ENCODE measurements at places on chromosomes 3 and 15.

GRCh38 chr3:141174674-141175073 lies 57.0 kb upstream of the PXYLP1 start:
- no peak for DNase-seq

DNA sequence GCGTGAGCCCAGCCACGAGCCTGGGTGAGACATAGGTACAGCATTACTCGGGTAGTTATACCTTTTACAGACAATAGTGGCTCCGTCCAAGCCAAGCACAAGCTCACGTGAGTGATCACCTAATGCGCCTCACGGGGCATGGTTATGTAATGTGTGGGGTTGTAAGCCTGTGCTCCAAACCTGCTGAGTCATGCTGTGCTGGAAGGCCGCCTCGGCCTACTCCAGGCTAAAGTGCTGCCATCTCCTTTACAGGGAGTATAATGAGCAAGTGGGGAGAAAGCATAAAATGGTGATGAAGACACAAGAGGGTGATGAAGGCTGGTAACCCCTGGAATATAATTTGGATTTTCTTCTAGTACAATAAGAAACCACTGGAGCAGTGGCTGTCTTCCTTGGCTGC lies 175.8 kb upstream of the STT3B start:
- peak; percentile 27 for DNase-seq

DNA sequence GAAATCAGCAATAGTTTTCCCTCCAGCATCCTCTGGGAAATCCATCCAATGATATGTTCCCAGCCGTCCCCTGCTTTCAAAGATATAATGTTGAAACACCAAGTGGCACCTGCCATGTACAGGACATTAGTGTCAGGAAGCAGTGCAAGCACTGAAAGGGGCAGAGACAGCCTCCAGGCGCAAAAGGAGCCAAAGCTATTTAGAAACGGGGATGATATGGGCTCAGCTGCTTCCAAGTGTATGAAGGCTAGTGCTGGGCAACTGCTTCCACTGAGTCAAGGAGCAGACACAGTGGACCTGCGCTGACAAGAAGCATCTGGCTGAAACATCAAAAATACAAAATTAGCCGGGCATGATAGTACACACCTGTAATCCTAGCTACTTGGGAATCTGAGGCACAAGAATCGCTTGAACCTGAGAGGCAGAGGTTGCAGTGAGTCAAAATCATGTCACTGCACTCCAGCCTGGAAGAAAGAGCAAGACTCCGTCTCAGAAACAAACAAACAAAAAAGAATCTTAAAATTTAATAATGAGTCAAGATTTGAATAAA lies 119.7 kb downstream of the AQP9 start:
- no peak for DNase-seq

DNA sequence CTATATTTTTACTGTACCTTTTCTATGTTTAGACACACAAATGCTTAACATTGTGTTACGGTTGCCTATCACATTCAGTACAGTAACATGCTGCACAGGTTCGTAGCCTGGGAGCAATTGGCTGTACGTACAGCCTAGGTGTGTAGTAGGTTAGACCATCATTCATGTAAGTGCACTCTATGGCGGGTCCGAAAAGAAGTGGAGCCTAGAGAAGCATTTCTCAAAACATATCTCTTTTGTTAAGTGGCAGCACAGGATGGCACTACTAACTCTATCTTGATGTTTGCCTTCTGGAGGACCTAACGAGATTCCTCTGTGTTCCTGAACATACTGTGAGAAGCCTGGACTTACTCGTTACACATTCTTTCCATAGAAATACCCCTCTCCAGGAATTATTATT lies 132.3 kb upstream of the ADPGK start:
- DNase-seq, result no peak

- no peak for DNase-seq
Measured at GRCh38 chr3:140250945-140251344, 316.0 kb downstream of the CLSTN2 start.

DNA sequence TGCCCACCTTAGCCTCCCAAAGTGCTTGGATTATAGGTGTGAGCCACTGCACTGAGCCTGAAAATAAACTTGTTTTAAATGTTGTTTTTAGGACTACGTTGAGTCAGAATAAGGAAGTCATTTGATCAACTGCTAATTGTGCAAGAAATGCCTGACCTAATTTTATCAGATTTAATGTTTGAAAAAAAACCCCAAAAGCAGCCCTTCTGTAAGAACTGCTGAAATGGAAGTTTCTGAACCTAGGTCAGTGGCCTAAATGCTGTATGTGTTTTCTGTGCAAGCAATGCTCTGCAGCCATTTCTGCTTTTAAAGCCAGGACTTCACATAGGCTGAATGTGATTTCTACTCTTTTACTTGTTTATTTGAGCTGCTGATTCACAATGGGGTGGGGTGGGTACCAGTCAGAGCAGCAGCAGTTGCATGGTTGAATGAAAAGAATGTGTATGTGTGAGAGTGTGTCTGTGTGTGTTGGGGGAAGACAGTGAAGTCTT lies 6.6 kb downstream of the GPX1 start:
- peak; percentile 84 for DNase-seq

DNA sequence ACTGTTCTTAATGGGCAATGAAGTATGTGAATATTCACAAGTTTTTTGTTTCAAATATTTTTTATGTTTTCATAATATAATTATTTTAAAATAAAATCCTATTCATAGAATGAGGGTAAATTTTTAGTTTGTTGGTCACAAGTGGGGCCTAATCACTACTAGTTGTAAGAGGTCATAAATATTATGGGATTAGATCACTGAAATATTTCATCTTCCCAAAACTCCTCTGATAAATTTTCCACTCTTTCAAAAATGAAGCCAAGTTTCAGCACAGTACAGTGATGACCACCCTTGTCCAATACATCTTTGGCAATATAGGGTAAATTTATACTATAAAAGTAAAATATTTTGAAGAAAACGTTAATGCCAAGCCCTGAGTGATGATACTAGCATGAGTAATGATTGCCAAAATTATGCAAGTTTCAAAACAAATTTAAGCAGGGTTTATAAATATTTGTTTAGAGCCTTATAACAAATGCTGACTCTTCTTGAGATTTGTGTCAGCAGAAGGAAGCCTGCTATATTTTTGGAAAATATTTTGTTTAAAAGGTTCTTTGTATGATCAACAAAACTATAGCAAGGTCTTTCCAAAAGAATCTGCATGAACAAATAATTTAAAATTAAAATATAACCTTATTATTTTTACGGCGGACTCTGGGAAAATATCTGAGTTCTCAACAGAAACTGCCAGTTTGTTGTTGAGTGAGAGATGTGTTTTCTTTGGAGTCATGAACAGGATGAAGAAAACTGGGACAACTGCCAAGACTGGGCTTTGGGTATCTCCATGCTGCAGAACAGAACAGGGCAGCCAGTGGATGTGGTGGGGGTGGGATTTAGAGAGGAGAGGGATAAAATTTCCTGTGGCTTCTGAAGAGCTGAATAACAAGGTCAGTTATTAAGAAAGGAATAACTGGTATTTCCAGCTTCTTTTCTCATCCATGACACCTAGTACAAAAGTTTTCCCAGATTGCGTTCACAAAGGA lies 17.9 kb upstream of the TM4SF1 start:
- DNase-seq, result peak; percentile 83

- no peak for DNase-seq
Measured at GRCh38 chr3:125147491-125147820, 65.1 kb downstream of the SLC12A8 start.

DNA sequence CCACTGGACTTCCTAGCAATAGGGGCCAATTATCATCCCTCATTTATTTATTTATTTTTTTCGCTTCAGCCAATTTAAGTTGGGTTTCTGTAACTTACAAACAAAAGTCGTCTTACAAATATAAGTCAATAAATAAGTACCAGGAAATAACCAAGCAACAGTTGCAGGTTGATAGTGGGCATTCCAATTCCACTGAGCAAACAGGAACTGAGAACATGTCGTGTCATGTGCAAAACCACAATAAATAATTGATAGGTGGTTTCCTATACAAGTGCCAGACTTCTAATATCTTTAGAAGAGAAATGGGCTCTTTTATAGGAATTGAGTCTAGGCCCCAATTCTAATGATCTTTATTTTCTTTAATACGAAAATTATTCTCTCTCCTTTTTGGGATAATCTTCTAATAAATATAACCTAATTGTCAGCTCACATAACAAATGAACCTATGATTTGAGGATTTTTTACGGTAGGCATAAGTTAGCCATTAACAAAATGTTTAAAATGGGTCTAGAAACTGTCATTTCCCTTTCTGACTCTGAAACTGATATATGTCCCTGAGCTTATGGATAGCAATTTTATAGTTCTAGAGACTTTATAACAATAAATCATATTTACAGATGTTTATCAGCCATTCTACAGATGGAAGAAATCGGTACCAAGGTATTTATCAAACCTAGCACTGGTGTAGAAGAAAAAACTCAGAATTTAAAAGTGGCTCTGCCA lies 571.8 kb downstream of the FOXP1 start:
- no peak for DNase-seq

DNA sequence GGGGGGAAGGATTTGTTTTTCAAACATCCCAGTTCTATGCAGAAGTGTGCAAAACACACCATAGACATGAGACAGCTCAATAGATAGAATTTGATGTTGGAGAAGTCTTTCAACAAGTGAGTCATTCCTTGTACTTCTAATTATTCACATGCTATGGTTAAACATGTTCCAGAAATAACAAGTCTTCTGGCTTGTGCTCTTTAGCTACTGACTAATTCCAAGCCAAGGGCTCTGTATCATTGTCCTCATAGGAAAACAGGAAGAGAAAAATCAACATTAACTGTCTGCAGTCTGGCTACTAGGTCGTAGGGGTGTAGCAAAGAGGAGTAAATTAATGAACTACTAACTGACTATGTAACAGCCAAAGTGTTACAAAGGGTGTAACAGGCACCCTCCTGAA lies 25.8 kb downstream of the LDHAL6B start:
- DNase-seq, result peak; percentile 90

DNA sequence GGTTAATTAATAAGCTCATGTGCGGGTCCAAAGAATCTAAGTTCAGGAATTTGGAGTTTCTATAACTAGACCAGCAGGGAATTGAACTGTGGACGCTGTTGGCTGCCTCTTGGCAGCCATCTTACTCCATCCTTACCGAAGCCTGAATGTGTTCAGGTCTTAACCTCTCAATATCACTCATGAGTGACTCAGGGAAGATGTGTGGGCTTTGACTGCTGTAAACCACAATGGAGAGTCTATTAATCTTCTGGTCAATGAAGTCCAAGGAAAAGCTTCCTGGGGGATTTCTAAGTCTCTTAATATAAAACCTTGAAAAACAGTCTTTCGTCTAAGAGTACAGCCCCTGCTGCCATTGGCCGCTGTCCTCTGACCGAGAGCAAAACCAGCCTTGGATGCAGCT lies 46.7 kb upstream of the OXTR start:
- no peak for DNase-seq

- no peak for DNase-seq
Measured at GRCh38 chr3:97189835-97190234, 375.4 kb downstream of the EPHA6 start.

GRCh38 chr3:39189150-39189958 lies 3.0 kb downstream of the XIRP1 start:
- no peak for DNase-seq

DNA sequence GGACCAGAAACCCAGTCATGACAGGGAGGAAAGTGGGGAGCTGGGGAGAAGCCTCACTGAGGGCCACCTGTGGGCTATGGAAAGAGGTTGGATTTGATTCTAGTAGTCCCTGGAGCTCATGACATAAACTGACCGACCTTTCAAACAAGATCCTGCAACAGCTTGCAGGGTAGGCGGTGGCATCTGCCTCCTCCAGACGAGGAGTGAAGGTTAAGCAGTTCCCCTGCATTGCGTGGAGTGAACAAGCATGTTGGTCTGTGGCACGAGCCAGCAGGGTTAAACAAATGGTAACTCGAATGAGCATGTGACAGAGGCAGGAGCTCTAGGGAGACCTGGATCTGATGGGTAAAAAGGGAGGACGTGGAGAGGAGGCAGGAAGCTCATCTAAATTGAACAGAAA lies 12.7 kb downstream of the TGM4 start:
- no peak for DNase-seq

- DNase-seq, result no peak
Measured at GRCh38 chr15:63197626-63198025, 8.2 kb downstream of the RAB8B start.

Data from fibroblast of skin of right quadriceps (primary cell).